Activated CD8-positive, alpha-beta memory T cell treated with anti-CD3 and anti-CD28 coated beads for 1 hour (primary cell): ENCODE measurements at places on chromosomes 13 and 19.

- no peak for DNase-seq
Measured at GRCh38 chr19:6381030-6381750, 5.5 kb upstream of the PSPN start.

GRCh38 chr13:88345171-88345847 is 674.1 kb downstream of the SLITRK5 start:
- no peak for DNase-seq

DNA sequence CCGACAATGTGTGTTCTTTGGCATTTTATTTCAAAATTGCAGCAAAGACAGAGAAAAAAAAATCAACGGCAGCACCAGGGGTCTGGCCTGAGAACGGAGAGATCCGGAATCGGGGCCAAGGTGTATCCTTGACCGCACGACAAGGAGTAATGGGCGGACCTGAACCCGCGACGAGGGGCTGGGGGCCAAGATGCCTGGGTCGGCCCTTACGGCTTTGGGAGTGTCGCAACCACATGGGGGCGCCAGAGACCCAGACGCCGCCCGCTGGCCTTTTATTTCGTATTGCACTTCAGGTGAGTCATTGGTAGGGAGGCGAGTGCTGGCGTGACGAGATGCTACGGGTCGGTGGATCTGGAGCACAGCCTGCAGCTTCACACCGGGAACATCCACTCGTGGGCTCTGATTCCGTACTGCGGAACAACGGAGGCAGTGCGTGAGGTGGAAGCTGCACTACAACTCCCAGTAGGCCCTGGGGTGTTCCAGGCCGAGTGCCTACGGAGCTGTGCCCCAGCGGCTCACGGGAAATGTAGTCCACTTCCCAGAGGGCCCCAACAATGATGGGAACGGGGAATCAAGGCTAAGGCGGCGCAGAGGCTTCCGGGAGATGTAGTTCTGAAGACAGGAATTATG is 15.7 kb downstream of the BCAT2 start:
- DNase-seq: peak; percentile 61

DNA sequence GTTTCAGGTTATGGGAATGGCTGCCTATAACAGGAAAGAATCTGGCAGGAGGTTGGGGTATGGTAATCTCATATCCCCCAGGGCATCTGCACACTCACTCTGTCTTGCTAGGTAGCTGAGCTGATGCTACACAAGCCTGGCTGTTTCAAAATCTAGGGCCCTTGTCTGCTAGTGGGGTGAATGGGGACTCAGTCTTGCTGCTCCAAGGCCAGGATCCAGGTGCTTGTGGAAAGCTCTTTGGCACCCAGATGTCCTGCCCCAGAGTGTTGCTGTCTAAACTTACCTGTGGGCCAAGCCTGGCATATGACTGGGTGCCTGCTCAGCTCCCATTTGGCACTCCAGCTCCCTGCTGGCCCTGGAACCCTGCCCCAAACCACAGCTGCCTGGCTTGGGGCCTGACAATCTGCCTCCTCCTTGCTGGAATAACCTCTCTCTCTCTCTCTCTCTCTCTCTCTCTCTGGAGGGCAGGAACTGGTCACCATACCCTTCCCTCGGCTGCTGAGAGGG is 158.1 kb upstream of the TSC22D1 start:
- no peak for DNase-seq

DNA sequence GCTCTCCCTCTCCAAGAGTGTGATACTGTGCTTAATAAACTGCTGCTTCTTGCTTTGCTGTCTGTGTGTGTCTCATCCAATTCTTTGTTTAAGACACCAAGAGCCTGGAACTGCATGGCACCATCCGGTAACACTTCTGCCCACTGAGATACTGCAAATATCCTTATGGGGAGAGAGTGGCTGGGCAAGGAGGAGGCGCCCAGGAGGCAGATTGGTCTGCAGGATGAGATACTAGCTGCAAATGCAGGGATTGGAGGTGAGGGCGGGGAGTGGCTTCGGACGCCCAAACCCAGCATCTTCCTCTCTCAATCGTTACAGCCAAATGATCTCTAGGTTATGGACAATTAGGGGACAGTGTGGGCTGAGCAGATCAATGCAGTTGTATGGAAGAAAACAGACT is 1.7 kb upstream of the SIGLEC7 start:
- no peak for DNase-seq

DNA sequence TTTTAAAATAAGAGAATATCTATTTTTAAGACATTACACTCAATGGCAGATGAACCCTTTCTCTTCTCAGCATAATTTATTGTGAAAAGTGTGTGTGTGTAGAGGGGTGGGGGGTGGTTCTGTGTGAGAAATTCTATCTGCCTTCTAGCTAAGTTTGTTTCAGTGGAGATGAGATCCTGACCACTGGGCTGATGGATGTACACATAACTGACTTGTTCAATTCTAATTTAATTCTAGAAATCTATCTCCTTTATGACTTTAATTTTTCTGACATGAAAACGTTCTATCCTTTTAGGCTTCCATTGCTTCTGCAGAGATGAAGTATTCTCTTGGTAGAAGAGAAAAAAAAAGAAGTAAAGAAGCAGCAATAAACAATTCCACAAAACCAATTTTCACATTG is 891.6 kb downstream of the PCDH9 start:
- DNase-seq: no peak

GRCh38 chr19:2253106-2254063 is 2.8 kb downstream of the JSRP1 start:
- no peak for DNase-seq

GRCh38 chr13:51759240-51759639 is 44.7 kb downstream of the DHRS12 start:
- no peak for DNase-seq

DNA sequence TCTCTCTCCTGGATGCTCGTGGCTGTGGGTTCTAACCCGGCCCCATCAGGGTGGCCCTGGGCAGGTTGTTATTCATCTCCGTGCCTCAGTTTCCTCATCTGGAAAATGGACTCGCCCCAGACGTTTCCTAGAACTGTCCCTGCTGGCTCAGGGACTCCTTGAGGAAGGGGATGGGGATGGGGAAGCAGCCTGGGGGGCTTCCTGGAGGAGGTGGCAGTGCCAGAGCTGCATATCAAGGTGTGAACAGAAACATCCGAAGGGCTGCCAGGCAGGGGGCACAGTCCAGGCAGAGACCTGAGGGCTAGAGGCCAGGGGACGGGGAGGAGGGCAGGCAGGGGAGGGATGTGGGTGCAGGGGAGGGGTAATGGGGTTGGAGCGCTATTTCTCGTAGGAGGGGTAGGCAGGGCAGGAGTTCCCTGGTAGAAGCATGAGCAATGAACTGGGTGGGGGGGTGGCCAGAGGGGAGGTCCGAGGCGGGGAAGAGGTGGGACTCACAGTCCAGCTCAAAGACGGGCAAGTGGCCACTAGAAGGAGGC is 3.6 kb upstream of the ELANE start:
- DNase-seq: no peak

- DNase-seq: no peak
Measured at GRCh38 chr19:14536926-14537692, 7.7 kb downstream of the TECR start.

DNA sequence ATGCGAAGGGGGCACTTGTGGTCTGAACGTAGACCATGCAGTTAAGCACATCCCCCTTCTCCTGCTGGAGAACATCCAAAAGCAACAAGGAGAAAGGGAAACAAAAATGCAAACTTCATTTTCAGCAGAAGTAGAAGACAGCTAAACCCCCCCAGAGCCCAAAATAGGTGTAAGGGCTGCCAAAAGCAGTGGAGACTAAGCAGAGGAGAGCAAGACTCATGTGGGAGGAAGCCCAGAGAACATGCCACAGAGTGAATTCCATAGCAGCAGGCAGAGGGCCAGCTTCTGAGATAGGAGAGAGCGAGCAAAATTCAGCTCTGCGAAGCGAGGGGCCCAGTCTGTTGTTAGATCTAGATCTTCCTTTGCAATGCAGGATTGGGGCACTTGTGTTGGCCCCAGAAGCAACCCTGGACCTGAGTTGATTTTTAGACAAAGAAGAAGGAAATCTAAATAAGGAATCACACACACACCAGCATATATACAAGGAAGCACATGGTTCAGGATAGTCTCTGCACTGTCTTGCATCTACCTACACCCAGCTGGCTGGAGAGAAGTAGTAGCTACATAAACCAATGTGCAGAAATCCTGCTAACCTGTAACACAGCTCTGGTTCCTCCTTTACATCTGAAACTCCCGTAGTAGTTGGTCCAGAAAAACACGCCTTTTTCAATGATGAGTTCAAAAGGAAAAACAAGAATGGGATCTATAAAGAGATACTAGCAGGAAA is 199.6 kb downstream of the SPRY2 start:
- no peak for DNase-seq

DNA sequence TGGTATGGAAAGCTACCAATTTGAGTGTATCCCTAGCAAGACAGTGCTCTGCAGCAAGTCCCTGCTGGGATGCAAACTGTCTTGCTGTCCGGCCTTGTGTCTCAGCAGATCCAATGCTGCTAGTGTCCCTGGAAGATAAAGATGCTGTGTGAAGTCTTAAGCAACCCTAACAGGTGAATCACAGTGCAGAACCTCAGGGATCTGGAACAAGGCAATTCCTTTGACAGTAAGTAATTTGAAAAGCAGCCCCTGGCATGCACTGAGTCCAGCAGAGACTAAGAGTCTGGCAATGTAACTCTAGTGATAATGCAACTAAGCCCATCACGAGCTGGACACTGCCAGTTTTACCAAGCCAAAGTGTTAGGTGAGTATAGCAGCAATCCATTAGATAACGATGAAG is 1.7 kb upstream of the UCHL3 start:
- DNase-seq: no peak

DNA sequence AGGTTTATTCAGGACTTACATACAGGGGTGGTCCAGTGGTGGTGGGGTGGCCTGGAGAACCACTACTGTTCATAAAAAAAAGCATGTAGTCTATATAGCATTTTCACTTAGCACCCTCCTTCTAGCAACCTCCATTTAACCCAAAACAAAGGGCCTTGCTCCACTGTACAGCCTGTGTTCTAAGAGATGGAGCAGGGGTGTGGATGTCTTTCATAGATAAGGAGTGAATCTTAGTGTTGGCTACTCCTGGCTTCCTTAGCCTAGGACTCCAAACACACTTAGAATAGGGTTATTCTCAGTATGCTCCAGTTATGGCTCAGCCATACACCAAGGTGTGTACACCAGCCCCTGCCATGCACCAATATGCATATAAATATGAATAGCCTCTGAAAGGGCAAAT is 95.2 kb downstream of the ELF1 start:
- DNase-seq: no peak

DNA sequence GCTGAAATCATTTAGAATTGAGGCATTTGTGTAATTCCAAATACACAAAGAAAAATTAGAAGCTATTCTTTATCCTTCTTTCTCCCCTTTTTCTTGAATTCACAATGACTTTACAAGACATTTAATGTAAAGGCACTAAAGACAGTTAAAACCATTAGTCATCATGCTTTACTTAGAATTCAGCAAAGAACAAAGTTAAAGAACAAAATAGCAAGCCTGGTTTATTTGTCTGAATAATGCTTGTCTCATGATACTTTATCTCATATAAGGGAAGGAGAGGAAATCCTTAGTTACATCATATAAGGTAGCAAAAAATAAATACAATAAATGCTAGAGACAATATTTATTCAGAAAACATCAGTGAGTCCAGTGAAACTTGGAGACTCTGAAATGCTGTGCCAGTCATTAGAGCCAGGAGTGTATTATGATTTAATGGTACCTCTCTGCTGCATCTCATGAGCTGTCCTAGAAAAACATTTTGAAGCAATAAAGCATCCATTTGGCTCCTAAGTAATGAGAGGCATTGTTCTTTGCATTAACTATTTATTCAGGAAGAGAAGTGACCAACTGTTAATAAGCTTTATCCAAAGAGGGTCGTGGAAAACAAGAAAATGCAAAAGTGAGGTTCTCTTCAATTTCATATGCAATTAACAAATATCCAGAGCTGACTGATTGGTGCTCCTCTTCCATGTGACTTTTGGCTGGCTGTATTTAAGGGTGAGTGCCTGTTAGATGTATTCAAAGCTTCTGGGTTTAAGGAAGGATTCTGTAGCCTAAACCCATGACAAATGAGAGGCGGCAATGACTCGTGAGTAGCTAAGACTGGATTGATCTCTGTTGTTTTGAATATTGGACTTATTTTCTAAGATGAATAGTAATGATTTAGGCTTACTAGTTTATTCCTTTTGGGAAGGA is 105.0 kb downstream of the DGKH start:
- DNase-seq: no peak

DNA sequence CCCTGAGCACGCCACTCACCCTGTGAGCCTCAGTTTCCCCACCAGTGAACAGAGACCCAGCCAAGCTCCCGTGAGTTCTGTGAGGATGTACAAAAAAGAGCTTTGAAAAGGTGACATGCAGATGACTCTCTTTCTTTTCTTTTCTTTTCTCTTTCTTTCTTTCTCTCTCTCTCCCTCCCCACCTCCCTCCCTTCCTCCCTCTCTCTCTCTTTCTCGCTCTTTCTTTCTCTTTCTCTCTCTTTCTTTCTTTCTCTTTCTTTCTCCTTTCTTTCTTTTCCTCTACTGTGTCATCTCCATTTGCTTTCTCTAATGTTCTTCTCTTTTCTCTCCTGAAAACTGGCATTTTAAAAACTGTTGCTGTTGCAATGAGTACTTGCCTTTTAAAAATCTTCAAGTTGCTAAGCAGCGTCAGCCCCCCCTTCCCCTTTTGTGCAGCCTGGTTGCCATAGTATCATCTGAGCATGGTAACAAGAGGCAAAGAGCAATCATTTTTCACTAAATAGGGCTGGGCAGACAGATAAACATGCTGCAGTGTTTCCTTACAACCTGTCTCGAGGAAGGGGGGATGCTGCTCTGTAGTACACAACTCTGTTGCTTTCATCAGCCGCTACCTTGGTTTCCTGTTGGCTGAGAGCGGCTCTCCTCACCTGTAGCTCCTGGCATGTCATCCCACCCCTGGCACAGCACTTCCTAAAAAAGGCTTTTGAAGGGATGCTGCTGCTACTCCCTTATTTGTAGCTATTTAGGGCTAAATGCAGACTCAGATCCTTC is 108.7 kb upstream of the MBNL2 start:
- DNase-seq: no peak

GRCh38 chr13:44437356-44438233 is 64.0 kb downstream of the SERP2 start:
- DNase-seq: no peak

DNA sequence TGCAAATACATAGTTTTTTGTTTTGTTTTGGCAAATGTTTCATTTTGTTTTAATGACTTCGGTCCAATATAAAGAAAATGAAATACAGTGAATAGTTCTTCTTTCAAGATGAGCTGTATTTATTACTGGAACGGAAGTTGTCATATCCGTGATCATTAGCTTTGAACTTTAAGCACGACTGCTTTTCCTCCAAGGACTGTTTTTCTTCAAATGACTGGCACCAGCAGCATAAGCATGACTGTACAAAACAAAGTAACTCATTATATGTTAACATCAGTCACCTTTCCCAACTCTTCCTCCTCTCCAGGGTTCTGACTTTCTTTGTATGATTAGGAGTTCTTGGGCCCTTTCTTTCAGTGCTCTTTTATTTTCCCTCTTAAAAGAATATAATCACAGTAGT is 20.5 kb downstream of the EDNRB start:
- DNase-seq: no peak
